NCI-H1105 (cell line): ENCODE measurements at places on chromosomes 2 and 18.
A peak's percentile ranks its signal among the peaks of the same experiment; 100 is the strongest.

DNA sequence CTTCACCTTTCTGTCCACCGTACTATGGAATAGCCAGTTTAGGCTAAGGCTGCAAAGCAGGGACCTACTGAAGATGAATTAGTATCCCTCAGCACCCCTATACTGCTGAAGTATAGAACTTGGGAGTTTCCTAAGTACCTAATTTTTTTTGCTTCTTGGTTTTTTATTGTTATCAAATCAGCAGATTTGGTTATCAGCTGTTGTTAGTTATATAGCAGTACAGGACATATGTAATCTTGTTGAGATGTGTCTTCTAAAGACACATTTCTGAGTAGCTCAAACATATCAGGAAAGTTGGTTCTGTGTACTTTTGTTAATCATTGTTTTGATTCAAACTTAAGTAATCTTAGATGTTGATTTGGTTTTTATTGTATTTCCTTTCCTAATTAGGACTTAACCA is 5.2 kb downstream of the MYL12A start:
- no peak for DNase-seq

- peak; percentile 5 for DNase-seq
These were observed 25.5 kb downstream of the SLC4A5 start for GRCh38 chr2:74317701-74318100.

GRCh38 chr2:69272803-69273471 is 114.1 kb downstream of the GFPT1 start:
- no peak for DNase-seq

- no peak for DNase-seq
These were observed 976.8 kb upstream of the ACVR2A start for GRCh38 chr2:146868051-146868450.

DNA sequence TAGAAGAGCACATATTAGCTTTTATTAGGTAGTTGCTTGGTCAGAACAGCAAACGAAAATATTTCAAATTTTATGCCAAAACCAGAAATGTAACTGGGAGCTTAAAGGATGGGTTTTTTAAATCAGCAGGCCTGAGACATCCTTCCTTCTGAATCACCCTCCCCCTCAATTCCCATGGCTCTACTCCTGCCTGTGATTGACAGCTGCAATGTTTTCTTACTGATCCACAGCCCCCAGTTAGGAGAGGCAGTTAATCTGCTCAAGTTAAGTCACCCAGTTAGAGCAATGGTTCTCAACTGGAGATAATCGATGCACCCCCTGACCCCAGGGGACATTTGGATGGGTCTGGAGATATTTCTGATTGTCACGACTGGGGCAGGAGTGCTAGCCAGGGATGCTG is 24.9 kb downstream of the KCTD18 start:
- no peak for DNase-seq

DNA sequence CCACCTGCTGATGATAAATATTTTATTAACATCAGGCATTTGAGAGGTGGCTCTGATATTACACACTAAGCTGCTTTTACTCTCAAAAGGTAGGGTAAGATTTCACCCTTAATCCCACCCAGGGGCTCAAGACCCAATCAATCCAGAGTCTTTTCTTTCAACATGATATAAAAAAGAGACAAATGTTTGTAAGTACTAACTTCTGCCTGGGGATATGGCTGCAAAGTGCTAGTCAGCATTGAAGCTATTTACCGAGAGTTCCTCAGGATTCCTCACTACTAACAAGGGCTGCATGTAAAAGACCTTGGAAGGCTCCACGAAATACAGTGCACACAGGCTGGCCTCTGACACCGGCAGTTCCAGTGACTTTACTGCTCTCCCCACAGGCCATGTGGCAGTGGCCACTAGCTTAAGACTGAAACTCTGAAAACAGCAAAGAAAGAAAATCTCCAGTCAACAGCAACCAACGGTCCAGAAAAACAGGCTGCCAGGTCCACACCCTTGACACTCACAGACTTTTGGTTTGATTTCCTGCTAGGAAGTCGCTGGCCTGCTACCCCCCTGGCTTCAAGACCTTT is 11.2 kb downstream of the MREG start:
- DNase-seq = no peak

DNA sequence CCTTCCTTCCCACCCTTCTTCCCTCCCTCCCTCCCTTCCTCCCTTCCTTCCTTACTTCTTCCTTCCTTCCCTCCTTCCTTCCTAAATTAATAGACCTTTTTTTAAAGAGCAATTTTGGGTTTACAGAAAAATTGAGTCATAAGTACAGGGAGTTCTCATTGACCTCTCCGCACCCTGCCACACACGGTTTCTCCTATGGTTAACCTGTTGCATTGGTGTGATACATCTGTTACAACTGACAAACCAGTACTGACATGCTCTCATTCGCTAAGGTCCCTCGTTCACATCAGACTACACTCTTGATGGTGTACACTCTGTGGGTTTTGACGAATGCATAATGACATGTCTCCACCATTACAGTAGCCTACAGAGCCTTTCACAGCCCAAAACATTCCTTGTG is 11.6 kb upstream of the SDC1 start:
- DNase-seq = no peak

DNA sequence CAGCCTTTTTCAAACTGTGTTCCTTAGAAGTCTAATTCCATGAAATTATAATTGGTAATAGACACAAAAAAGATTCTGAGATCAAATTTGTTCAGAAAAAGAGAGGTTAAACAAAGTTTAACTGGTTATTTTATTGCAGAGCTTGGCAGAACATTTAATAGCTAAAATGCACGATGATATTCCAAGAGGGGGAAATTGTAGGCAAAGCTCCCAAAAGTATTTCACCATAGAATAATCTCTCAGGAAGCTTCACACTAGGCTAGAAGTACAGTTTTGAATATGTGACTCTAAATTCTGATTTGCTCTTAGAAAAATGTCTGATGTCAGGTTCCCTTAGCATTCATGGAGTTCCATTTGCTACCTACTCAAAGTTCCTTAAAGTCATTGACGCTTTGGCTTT is 292.4 kb upstream of the SETBP1 start:
- DNase-seq = no peak
